Activated CD4-positive, CD25-positive, alpha-beta regulatory T cell (primary cell): ENCODE measurements at places on chromosomes 11 and 22.

GRCh38 chr22:30667107-30667493 is 575 bp downstream of the DUSP18 start:
- DNase-seq, result no peak

- DNase-seq, result no peak
Observed at GRCh38 chr11:120130176-120130980, 7.5 kb downstream of the TRIM29 start.

- DNase-seq, result no peak
Observed at GRCh38 chr11:21426931-21427330, 757.5 kb downstream of the NELL1 start.

DNA sequence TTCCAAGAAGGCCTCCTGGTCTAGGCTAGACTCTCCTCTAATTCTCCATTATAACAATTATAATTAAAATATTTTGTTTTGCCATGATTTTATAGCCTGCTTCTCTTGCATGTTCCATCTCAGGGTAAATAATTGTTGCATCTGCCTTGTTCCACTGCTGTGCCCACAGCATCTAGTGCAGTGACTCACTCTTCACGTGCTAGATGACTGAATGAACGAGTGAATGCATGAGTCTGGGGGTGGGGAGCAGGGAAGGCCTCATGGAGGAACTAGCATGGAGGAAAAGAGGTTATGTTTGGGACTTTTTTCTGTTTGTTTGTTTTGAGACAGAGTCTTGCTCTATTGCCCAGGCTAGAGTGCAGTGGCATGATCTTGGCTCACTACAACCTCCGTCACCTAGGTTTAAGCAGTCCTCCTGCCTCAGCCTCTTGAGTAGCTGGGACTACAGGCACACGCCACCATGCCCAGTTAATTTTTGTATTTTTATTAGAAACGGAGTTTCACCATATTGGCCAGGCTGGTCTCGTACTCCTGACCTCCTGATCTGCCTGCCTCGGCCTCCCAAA is 5.2 kb upstream of the OAF start:
- no peak for DNase-seq

DNA sequence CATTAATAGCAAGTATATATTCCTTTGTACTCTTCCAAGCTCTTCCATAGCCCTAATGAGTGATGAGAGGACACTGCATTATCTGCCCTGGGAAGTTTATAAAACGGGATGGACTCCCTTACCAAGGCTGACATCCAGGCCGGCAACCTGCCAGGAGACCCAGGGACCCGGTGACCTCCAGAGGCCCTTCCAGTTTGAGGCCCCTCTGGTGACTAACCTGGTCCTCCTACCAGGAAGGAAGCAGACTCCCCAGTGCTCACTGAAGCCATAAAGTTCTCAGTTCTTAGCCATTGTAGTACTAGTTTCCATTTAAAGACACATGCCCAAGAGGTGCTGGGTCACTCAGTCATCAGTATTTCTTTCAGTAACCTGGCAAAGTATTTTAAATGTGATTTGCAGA is 345.4 kb downstream of the TENM4 start:
- no peak for DNase-seq

GRCh38 chr11:57322256-57323166 is 2.2 kb downstream of the TNKS1BP1 start:
- no peak for DNase-seq

GRCh38 chr22:38710351-38710750 is 4.6 kb downstream of the GTPBP1 start:
- DNase-seq, result no peak
